ENCODE measurements at places on chromosomes 16 and 17. TPM values are rescaled to one million over a fixed set of nuclear protein-coding genes. Genes with fewer than 3 reads are reported as not detected.

GRCh38 chr16:50298591-50299507 is 32.5 kb downstream of the ADCY7 start:
- no peak for DNase-seq

GRCh38 chr16:86337138-86337537 is 173.2 kb upstream of the FOXF1 start:
- DNase-seq = no peak

DNA sequence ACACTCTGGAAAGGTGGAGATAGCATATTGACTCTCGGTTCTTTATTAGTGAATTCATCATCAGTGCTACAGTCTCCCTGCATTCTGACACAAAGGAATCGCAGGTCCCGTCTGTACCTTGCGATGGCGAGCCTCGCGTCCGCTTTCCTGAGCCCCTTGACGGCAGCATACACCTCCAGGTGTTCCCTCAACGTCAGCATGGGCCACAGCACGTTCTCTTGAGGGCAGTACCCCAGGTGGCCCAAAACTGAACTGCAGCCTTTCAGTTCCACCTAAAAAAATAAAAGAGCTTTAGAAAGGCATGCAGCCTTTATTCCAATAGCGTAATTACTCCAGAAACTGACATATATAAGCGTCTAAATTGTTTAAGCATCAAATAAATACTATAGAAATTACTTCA is 24.2 kb upstream of the ABCA9 start:
- no peak for DNase-seq

GRCh38 chr16:74700438-74701225 is at the start of gene MLKL:
Gene MLKL (minus strand): TSS chr16:74700862. CDS start chr16:74695757, 5,105 bp downstream.
- peak; percentile 64 for DNase-seq

Gene PTGES3L
- 10.4 TPM for total RNA-seq

Gene HSD3B7
- total RNA-seq = 26.0 TPM

DNA sequence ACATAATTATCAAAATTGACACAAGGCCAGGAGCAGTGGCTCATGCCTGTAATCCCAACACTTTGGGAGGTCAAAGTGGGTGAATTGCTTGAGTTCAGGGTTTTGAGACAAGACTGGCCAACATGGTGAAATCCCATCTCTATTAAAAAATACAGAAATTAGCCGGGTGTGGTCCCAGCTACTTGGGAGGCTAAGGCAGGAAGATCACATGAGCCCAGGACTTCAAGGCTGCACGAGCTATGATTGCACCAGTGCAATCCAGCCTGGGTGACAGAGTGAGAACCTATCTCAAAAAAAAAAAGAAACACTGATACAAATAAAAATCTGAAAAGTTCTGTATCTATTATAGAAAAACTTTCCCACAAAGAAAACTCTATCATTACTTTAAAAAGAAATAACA is 15.5 kb downstream of the MYH10 start:
- DNase-seq = no peak

GRCh38 chr16:35631261-35631945 is 2172.0 kb downstream of the TP53TG3F start:
- DNase-seq = no peak

GRCh38 chr17:9079461-9080103 is 58.3 kb downstream of the NTN1 start:
- DNase-seq = no peak

Gene VTN
- 8.7 TPM for total RNA-seq

Gene TMC7
- 1.9 TPM for total RNA-seq

DNA sequence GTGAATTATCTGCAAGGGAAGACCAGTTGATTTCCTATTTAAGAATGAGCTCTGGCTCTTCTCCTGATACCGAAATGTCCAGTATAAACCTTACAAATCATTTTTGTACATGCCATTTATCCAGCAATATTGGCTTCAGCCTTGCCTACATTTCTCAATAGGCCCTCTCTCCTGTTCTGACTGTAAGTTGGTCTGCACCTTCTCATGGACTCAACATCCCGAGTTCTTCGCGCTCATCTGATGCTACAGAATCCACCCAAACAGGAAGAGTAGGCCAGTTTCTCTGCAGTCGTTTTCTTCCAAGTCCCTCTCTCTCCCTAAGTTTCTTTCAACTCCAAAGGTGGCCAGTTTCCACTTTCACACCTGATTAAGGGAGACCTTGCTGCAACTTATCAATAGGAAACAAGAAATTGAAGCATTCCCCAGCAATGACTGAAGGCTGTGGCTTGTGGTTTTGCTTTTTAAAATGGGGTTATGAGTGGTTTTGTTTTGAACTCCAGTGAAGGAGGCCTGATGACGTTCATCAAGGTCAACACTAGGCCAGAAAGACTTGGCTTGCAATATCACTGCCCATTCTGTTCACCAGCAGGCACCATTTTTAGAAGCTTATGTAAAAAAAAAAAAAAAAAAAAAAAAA is 383.0 kb downstream of the MAF start:
- DNase-seq = no peak

Gene EFNB3
- total RNA-seq = 1.9 TPM

Gene TEKT3
- not detected for total RNA-seq

- peak; percentile 62 for DNase-seq
These were observed 11.0 kb upstream of the KRT19 start for GRCh38 chr17:41539071-41539492.

Gene KRTAP2-3
- 20.5 TPM for total RNA-seq

Gene GCGR
- 2.9 TPM for total RNA-seq

- peak; percentile 76 for DNase-seq
These were observed at the start of gene FLOT2 for GRCh38 chr17:28896884-28897768. Gene FLOT2 (minus strand): TSS chr17:28897733. CDS start chr17:28897574, 159 bp downstream.
